CD4-positive, alpha-beta T cell treated with Interleukin-6 for 4 hours (primary cell): ENCODE measurements at places on chromosomes 4 and X.

DNA sequence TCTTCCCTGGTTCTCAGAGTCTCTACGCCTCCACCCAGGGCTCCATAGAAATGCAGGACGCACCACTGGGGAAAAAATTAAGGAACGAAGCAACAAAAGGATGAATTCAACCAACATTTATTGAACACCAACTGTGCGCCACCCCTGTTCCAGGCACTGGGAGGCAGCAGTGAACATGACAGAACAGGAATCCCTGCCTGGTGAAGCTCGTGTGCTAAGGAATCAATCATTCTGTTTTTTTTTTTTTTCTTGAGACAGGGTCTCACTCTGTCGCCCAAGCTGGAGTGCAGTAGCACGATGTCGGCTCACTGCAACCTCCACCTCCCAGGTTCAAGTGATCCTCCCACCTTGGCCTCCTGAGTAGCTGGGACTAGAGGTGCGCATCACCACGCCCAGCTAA lies 1.9 kb upstream of the FTSJ1 start:
- peak; percentile 18 for DNase-seq

DNA sequence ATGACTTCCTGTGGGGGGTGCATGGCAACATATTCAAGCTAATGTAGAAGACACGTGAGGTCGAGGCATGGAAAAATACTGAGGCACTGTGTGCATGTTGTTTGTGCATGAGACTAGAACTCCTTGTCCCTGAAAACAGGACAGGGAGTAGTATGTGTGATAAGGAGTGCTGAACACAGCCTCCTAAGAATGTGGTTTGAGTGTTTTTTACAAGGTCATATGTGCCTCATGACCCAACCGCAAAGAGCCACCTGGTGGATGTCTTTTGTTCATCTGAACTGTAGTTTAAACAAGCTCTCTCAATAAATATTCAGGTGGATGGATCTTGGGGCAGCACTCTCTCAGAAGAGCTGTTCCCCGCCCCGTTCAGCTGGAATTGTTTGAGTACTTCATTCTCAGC lies 226.6 kb downstream of the NLGN4X start:
- no peak for DNase-seq

DNA sequence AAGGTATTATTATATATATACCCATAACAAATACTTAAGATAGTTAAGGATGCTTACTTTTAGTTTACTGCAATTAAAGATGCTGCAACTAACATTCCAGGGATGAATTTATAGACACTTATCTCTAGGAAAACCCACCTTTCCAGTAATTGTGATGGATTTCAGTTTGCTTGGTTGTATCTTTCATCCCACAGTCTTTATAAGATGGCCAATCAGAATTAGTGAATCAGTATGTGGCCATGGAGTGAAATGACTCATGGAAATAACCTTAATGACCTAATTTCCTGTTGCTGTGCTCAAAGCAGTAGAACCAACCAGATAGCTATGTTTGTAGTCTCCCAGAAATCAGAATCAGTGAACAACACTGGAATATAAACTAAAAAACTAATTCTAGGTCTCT lies 26.4 kb downstream of the MOSPD2 start:
- no peak for DNase-seq

DNA sequence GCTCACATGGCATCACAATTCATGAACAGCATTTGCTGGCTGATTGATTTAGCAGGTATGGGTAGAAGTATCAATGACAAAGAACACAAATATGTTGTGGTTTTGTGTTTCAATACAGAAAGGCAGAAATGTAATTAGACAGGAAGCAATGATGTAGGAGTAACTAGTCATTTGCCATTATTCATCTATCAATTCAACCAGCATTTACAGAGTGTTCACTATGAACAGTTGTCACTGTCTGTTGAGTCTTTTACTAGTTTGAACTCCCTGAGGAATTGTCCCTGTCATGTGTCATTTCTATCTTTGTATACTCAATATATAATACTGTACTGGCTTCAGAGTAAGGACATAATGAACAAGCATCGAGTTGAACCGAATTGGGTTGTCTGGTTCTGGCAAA lies 51.5 kb upstream of the ARHGAP24 start:
- no peak for DNase-seq

GRCh38 chr4:173420324-173420752 lies 21.4 kb upstream of the SCRG1 start:
- no peak for DNase-seq

GRCh38 chrX:129472116-129472515 lies 51.2 kb downstream of the SMARCA1 start:
- no peak for DNase-seq
